ENCODE measurements at places on chromosomes 2 and 18.

- no peak for DNase-seq
- no peak overlapping the region for H3K27ac ChIP-seq
- no peaks in the 10 kb centered on the region for H3K4me1 ChIP-seq
- H3K27me3 ChIP-seq, result no peaks in the 10 kb centered on the region
These were observed 124.8 kb upstream of the NYAP2 start for GRCh38 chr2:225274751-225275150.

GRCh38 chr2:170681311-170681710 is 33.8 kb upstream of the SP5 start:
- no peaks in the 10 kb centered on the region for H3K27me3 ChIP-seq
- no peaks in the 10 kb centered on the region for H3K36me3 ChIP-seq
- no peak overlapping the region for H3K4me3 ChIP-seq
- H3K4me1 ChIP-seq, result no peaks in the 10 kb centered on the region
- DNase-seq, result no peak

- H3K27ac ChIP-seq, result no peak overlapping the region
- DNase-seq, result no peak
- no peaks in the 10 kb centered on the region for H3K27me3 ChIP-seq
- H3K4me1 ChIP-seq, result no peaks in the 10 kb centered on the region
- no peaks in the 10 kb centered on the region for H3K36me3 ChIP-seq
- no peak overlapping the region for H3K4me3 ChIP-seq
These were observed 55.3 kb upstream of the KYNU start for GRCh38 chr2:142822190-142822589.

- no peak for DNase-seq
- no peaks in the 10 kb centered on the region for H3K36me3 ChIP-seq
- no peaks in the 10 kb centered on the region for H3K27me3 ChIP-seq
- H3K4me1 ChIP-seq, result peaks cover 3% of the 10 kb centered on the region
- H3K4me3 ChIP-seq, result peak overlapping the region; percentile 14
- no peak overlapping the region for H3K27ac ChIP-seq
These were observed 2.8 kb downstream of the SIX3 start for GRCh38 chr2:44944102-44944951.

GRCh38 chr18:10558243-10558966 is 32.6 kb downstream of the NAPG start:
- H3K4me3 ChIP-seq, result no peak overlapping the region
- no peaks in the 10 kb centered on the region for H3K27me3 ChIP-seq
- H3K27ac ChIP-seq, result no peak overlapping the region
- H3K4me1 ChIP-seq, result no peaks in the 10 kb centered on the region
- H3K36me3 ChIP-seq, result no peaks in the 10 kb centered on the region

DNA sequence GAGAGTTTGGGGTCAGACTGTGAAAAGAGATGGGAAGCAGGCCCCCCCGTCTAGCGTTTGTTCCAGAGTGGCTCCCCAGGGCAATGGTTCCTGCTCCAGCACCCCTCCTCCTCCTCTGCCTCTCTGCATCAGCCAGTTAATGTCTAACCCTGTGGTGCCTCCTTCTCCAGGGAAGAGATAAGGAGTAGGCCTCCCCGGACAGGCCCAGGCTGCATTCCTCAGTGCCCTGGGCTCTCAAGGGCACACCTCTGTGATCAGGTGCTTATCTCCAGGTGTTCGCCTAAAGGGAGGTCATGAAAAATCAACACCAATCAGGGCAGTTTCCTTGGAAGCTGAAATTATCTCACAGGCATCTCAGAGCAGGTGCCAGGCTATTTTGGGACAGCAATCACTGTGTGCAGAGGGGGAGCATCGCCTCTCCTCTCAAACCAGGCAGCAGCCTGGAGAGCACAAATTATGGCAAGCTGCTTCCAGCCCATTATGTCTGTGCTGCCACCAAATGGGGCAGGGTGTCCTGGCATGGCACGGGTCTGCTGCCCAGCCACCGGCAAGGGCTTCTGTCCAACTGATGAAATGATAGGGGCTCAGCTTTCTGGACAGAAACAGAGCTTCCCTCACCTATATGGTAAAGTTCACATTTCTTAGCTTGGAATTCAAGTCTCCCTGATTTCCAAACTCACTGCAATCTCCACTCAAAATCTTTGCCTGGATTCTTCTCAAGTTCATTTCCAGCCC is 255.8 kb upstream of the SLC14A2 start:
- H3K4me1 ChIP-seq, result no peaks in the 10 kb centered on the region
- H3K27me3 ChIP-seq, result no peaks in the 10 kb centered on the region
- H3K36me3 ChIP-seq, result no peaks in the 10 kb centered on the region
- no peak for DNase-seq
- H3K4me3 ChIP-seq, result no peak overlapping the region

GRCh38 chr2:216736326-216736725 is 41.0 kb upstream of the IGFBP5 start:
- no peak overlapping the region for H3K4me3 ChIP-seq
- DNase-seq, result no peak
- no peaks in the 10 kb centered on the region for H3K36me3 ChIP-seq
- H3K27ac ChIP-seq, result peak overlapping the region; percentile 12
- no peaks in the 10 kb centered on the region for H3K4me1 ChIP-seq
